ENCODE measurements at places on chromosomes 16 and 17.
A peak's percentile ranks its signal among the peaks of the same experiment; 100 is the strongest.

GRCh38 chr17:82188001-82188961 is 24.4 kb downstream of the CCDC57 start:
- no peak for DNase-seq

DNA sequence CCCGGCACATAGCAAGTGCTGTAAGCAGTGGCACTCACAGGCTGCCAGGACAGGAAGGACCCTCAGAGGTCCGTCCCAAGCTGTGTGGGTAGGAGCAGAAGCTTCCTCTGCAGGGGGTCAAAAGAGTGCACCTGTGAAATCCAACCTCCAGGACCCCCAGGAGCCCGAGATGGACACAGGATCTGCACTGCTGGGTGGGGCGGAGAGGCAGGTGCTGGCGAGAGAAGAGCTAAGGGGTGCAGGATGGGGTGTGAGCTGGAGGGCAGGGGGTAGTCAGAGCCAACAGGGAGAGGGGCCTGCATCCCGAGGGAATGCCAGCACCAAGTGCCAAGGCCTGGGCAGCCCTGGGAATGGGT is 650 bp upstream of the AANAT start:
- DNase-seq, result no peak

GRCh38 chr16:4433228-4433627 is 7.6 kb downstream of the DNAJA3 start:
- DNase-seq, result no peak

- DNase-seq, result no peak
These were observed 122.1 kb upstream of the HSBP1 start for GRCh38 chr16:83685615-83686165.

- DNase-seq, result no peak
These were observed 20.7 kb downstream of the TPSD1 start for GRCh38 chr16:1276580-1276878.

GRCh38 chr17:45228763-45229539 is 7.3 kb downstream of the FMNL1 start:
- DNase-seq, result peak; percentile 89

DNA sequence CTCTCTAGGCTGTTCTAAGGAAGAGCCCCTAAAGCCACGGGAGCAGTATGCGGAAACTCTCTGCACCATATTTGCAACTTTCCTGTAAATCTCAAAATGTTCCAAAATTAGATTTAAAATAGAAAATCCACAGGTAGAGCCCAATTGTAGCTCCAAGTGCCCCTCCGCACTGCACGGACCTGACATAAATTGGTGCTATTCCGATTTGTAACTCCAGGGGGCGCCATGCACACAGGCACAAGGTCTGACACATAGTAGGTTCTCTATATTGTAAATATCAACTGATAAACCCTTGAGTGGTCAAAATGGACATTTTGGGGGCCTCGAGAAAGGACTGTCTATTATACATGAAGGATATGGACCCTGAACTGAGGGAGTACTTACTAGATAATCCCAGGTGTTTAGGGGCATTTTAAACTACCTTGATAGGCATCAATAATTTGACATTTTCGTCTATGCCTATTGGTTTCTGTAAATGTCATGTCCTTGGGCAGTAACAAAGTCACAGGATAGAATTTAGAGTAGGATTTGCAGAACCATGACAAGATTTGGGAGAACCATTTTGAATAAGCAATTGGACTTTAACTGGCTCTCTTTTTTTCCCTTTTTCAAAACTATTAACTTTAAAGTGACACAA is 36.6 kb upstream of the TMEM132E start:
- peak; percentile 47 for DNase-seq

DNA sequence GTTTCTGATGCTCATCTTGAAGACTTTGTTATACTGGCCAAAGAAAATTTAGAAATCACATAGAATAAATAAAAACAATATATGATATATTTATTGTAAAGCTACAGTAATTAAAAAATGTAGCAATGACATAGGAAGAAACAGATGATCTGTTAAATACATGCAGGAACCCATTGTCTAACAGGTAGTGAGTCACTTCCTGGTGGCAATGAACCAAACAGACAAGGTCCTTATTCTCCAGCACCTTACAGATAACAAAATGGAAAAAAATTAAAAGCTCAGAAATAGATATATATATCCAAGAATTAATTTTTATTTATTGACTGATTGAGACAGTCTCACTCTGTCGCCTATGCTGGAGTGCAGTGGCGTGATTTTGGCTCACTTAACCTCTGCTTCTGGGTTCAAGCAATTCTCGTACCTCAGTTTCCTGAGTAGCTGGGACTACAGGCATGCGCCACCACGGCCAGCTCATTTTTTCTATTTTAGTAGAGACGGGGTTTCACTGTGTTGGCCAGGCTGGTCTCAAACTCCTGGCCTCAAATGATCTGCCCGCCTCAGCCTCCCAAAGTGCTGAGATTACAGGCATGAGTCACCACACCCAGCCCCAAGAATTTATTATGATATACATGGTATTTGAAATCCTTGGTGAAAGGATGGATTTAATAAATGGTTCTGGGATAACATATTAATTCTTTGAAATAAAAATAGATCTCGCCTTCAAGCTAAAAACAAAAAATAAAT is 7.5 kb downstream of the NETO2 start:
- DNase-seq, result no peak

- no peak for DNase-seq
These were observed 1.4 kb downstream of the MVP start for GRCh38 chr16:29821643-29822115.

DNA sequence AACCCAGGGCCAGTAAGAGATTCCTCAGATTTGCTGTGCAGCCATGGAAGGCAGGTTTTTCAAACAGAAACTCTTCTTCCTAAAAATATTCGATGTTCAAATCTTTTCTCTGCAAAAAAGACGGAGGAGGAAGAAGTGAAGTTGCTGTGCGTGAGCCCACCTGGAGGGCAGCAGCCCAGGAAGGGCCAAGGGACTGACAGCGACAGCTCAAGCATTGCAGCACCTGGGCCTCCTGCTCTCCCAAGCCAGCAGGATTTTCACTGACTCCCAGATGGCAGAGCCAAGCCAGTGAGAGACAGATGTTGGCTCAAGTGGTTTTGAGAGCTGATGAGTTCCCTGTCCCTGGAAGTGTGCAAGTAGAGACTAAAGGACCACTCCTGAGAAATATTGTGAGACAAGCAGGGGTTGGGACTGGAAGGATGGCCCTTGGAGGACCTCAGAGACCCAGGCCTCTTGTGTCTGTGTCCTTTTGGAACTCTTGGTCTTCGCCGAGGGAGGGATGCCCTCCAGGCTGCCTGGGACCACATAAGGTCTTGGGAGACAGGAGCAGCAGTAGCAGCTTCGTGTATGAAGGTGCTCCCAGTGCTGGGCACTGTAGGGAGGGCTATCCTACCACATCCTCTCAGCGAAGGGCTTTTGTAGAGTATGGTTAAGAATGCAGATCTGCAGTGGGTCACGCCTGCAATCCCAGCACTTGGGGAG is 29.3 kb upstream of the TNFRSF13B start:
- DNase-seq, result no peak

DNA sequence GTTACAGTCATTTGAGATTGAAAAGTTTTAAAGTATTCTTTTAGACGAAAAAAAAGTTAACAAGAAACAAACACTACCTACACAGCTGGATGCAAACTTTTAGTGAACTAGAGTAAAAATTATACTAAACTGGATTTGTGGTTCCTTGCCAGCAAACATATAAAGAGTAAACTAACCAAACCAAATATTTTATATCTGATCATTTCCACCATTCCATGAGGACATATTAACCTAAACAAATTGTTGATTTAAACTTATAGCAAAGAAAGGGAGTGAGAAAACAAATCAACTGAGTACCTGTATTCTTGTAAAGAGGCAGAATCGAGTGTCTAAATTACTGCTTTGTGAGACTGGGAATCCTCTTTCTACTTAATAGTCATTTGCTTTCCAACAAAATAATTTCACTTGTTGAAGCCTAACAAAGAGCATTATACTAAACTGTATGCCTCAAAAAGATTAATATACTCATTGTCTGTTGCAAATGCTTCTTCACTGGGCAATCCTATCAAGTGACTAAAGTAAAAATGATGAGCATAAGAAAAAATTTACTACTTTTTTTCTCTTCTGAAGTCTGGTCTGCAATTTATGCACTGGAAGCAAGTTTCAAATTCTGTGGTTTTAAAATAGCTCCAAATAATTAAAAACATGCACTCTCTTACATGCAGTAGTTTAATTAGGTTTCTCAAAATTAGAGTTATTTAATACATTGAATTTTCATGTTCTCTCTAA is 37.5 kb downstream of the AKAP10 start:
- no peak for DNase-seq

DNA sequence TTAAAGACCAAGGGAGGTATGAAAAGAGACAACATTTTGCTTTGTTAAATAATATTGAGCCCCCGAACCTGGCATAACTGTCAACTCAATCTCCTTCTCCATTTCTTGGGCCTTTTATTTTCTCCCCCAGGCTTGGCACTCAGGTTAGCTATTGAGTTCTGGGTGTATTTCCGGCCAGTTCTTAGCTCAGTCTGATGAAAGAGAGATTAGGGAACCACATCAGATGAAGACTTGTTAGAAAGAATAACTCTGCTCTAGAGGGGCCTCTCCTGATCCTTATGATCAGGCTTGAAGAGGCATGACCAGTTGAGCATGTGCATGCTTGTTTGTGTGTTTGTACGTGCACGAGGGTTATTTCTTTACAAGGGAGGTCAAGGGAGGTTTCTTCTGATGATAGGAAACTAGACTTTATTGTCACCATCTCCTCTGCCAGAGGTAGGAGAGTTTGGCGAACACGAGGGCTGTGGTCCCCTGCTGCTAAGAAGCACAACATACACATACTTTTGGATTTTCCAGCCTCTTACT is 29.2 kb upstream of the HS3ST2 start:
- no peak for DNase-seq

- DNase-seq, result no peak
These were observed 13.8 kb downstream of the CTRL start for GRCh38 chr16:67917852-67918236.

- DNase-seq, result no peak
These were observed 840 bp upstream of the CD300LB start for GRCh38 chr17:74532115-74532514.

DNA sequence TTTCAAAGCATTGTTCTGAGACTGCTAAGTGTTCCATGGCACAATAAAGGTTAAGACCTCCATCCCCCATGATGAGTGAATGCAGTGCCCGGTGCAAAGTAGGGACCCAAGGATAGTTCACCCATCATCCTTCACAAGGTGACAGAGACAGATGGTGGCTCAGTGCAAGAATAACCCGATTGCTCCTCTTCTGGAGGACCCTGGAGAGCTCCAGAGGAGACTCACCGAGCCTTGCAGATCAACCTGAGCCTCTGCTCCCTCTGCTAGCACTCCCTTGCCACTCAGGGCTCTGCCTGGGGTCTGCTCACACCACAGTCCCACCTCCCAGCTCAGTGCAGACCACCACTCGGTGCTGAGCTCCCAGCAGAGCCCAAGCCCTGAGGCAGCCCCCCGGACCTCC is 49.3 kb downstream of the C16orf78 start:
- no peak for DNase-seq

- no peak for DNase-seq
These were observed 100.0 kb downstream of the XYLT1 start for GRCh38 chr16:17370731-17371285.

GRCh38 chr16:48310908-48311641 is 63.7 kb upstream of the ABCC11 start:
- no peak for DNase-seq

GRCh38 chr17:9729735-9730420 is 61.5 kb downstream of the DHRS7C start:
- DNase-seq, result no peak

DNA sequence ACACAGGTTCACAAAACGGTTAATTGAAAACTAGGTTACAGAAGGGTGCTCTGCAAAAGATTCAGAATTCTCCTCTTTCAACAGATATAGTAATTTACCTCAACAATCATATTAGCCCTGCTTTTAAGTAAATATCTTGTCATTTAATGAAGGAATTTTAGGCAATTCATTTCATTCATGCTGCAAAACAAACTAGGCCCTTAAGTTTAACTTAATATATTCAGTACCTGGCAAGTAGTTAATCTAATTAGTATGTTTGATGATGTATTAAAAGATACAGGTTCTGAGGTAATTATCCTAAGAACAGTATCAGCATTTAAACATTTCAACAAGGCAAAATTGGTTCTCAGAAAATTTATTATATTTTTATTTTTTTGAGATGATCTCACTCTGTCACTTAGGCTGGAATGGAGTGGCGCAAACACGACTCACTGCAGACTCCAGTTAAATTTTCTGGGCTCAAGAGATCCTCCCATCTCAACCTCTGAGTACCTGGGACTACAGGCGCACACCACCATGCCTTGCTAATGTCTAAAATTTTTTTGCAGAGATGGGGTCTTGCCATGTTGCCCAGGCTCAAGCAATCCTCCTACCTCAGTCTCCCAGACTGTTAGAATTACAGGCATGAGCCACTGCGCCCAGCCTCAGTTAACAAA is 44.9 kb downstream of the SMURF2 start:
- DNase-seq, result no peak

DNA sequence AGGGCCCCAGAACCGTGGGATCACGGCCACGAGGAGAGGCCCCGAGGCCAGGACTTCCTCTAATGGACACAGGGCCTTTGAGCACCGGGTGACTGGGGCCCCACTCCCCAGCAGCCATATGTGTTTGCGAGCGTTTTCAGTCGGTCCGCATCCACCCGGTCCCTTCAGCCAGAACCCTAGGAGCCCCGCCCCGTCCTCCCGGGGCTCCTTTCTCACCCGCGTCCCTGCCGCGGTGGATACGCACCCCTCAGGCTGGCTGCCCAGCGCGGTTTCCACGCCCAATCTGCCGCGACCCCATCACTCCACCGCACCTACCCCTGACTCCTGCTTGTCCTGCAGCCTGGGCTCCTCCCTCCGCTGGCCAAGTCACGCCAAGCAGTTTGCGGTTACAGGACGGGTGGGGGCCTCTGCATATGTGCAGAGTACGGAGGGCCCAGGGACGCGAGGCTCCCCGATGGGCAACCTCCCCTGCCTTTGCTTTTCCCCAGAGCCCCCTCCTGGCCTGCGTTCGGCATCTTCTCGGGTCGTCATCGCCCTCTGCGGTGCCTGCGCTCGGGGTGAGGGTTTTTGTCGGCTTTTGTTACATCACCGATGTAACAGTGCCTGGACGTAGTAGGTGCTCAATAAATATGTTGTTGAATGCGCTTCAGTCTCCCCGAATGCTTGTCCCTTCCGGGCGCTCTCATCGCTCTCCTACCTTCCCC is 1.0 kb upstream of the TTYH2 start:
- no peak for DNase-seq

- DNase-seq, result no peak
These were observed 3.2 kb downstream of the FOXC2 start for GRCh38 chr16:86569701-86570447.

- DNase-seq, result no peak
These were observed 4.8 kb upstream of the SMIM5 start for GRCh38 chr17:75628425-75628824.

- DNase-seq, result no peak
These were observed 33.9 kb downstream of the CYB5D2 start for GRCh38 chr17:4176808-4177472.

All from stimulated activated naive CD8-positive, alpha-beta T cell treated with anti-CD3 and anti-CD28 coated beads, Interleukin-15, amount 100 ng/mL, for 72 hours (primary cell).